ENCODE measurements at places on chromosomes 2 and 18. TPM values are rescaled to one million over a fixed set of nuclear protein-coding genes. Genes with fewer than 3 reads are reported as not detected.

GRCh38 chr18:13982126-13982525 lies 66.8 kb upstream of the MC2R start:
- no peaks in the 10 kb centered on the region for H3K4me1 ChIP-seq
- H3K4me3 ChIP-seq: no peak overlapping the region
- no peaks in the 10 kb centered on the region for H3K27me3 ChIP-seq
- no peak for DNase-seq
- H3K36me3 ChIP-seq: no peaks in the 10 kb centered on the region
- no peak overlapping the region for H3K27ac ChIP-seq

- H3K27me3 ChIP-seq: no peaks in the 10 kb centered on the region
- no peak overlapping the region for H3K27ac ChIP-seq
- H3K4me3 ChIP-seq: no peak overlapping the region
- H3K36me3 ChIP-seq: no peaks in the 10 kb centered on the region
- H3K4me1 ChIP-seq: no peaks in the 10 kb centered on the region
These were observed 54.9 kb upstream of the CRIM1 start for GRCh38 chr2:36300697-36301096.

- no peak for DNase-seq
- H3K27ac ChIP-seq: no peak overlapping the region
- H3K4me3 ChIP-seq: no peak overlapping the region
- H3K27me3 ChIP-seq: no peaks in the 10 kb centered on the region
These were observed 58.0 kb upstream of the DOCK10 start for GRCh38 chr2:225100269-225100668.

DNA sequence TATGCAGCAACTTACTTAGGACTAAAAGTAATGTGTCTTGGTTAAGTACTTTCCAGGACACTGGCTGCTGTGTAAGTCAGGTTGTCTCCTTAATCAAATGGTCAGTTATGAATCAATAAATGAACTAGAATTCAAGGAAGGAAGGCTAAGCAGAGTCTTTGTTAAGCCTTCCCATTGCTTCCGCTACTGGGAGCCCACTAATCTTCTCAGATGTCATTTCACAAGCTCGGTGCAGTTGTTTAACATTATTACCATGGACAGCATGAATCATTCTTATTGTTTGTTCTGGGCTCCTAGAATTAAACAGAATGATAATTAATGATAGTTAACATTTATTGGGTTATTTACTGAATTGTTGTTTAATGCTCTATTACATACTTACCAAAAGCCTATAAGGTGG lies 26.0 kb upstream of the MEIS1 start:
- no peaks in the 10 kb centered on the region for H3K4me1 ChIP-seq
- no peak overlapping the region for H3K4me3 ChIP-seq
- no peak overlapping the region for H3K27ac ChIP-seq
- H3K27me3 ChIP-seq: no peaks in the 10 kb centered on the region
- no peak for DNase-seq

- no peaks in the 10 kb centered on the region for H3K4me1 ChIP-seq
- H3K27ac ChIP-seq: no peak overlapping the region
- no peaks in the 10 kb centered on the region for H3K36me3 ChIP-seq
- H3K4me3 ChIP-seq: no peak overlapping the region
These were observed 172.7 kb downstream of the ANAPC1 start for GRCh38 chr2:111711270-111711669.

- no peak overlapping the region for H3K27ac ChIP-seq
- peaks cover 36% of the 10 kb centered on the region for H3K36me3 ChIP-seq
- peaks cover 45% of the 10 kb centered on the region for H3K4me1 ChIP-seq
- DNase-seq: peak; percentile 45
- H3K27me3 ChIP-seq: no peaks in the 10 kb centered on the region
These were observed 65.6 kb downstream of the POLR1A start for GRCh38 chr2:86039963-86040655.

DNA sequence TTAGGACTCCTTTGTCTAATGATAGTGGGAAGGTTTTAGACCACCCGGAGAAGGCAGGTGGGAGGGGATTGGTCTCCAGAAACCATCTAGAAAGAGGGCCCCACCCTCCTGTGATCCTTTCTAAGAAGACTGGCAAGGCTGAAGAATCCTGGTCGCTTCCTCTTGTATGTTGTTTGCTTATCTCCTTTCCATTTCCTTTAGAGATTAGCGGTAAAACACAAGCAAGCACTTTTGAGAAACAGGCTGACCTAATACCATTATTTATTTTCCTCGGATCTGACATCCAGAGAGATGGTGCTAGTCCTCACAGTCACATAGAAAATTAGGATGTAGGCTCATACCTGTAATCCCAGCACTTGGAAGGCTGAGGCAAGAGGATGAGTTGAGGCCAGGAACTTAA lies 45.2 kb upstream of the SPRED2 start:
- H3K4me3 ChIP-seq: no peak overlapping the region
- H3K27me3 ChIP-seq: no peaks in the 10 kb centered on the region
- H3K36me3 ChIP-seq: no peaks in the 10 kb centered on the region
- no peak overlapping the region for H3K27ac ChIP-seq
- no peaks in the 10 kb centered on the region for H3K4me1 ChIP-seq

- no peaks in the 10 kb centered on the region for H3K27me3 ChIP-seq
- H3K36me3 ChIP-seq: peaks cover 34% of the 10 kb centered on the region
- H3K4me1 ChIP-seq: no peaks in the 10 kb centered on the region
- no peak for DNase-seq
These were observed 64.0 kb downstream of the PMS1 start for GRCh38 chr2:189848276-189848675.

Gene TTR
- total RNA-seq: not detected

Gene SLC35G4
- not detected for total RNA-seq

Gene IL18RAP
- total RNA-seq: 4.9 TPM

Gene RIT2
- not detected for total RNA-seq

Measured in upper lobe of right lung (tissue), 1 donor.